ENCODE measurements at places on chromosomes 4 and X.

DNA sequence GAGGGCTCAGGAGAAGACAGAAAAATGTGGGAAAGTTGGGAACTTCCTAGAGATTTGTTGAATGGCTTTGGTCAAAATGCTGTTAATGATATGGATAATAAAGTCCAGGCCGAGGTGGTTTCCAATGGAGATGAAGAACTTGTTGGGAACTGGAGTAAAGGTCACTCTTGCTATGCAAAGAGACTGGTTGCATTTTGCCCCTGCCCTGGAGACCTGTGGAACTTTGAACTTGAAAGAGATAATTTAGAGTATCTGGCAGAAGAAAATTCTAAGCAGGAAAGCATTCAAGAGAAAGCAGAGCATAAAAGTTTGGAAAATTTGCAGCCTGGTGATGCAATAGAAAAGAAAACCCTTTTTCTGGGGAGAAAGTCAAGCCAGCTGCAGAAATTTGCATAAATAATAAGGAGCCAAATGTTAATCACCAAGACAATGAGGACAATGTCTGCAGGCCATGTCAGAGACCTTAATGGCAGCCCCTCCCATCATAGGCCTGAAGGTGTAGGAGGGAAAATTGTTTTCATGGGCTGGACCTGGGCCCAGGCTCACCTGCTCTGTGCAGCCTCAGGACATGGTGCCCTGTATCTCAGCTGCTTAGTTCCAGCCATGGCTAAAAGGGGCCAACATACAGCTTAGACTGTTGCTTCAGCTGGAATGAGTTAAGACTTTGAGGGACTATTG lies 203.8 kb downstream of the RELL1 start:
- DNase-seq, result no peak

DNA sequence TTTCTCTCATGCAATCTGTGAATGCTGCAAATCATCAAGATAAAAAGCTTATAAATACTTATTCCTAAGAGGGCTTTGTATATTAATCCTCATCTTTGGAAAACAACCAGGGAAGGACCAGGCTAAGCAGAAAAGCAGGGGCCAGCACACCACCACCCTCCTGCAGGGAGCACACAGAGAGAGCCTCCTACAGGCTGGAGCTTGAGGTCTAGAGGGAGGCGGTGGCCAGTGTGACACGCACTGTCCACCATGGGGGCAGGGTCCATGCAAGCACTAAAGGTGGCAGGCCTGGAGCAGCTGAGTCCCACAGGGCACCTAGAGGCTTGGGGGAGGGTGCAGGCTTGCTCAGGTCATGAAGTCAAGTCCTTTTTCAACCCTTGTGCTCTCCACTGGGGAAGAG lies 236.9 kb downstream of the TACR3 start:
- DNase-seq, result no peak

DNA sequence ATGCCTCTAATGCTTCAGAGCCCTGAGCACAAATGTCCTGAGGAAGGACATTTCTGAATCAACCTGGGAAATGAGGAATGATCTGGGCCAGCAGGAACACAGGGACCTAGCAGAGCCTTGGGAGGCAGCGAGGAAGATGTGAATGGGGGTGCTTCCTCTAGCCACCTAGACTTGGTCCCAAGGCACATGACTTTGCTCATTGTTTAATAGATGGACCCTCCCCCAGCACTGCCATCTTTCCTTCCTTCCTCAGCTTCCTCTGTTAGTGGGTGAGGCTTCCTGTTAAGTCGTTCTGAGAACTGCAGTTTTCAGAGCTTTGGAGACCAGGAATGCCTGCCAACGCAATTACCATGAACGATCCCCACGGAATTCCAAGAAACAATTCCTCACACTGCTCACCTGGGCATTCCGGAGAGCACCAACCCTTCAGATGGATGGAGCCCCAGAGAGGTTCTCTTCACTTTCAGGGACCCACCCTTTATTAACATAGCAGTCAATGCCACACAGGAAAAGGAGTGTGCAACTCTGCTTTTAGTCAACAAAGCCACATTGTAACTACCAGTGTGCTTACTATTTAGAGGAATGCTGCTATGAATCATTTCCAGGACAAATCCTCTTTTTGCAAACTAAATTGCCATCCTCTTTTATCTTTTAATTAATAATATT lies 48.5 kb upstream of the STIM2 start:
- no peak for DNase-seq

GRCh38 chrX:150849996-150850720 lies 48.3 kb downstream of the CD99L2 start:
- DNase-seq, result no peak

DNA sequence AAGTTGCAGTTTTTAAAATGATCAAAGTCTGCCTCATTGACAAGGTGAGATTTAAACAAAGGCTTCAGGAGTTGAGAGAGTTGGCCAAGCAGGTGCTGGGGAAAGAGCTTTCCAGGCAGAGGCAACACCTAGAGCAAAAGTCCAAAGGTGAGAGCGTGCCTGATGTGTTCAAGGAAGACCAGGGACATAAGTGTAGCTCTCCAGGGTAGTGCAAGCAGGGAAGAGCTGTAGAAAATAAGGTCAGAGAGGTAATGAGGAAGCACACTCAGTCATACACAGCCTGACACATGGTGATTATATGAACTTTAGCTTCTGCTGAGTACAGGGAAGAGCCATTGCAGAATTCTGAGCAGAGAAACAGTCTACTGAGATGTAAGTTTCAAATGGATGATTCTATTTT lies 265.0 kb upstream of the NWD2 start:
- DNase-seq, result no peak

- no peak for DNase-seq
Observed at GRCh38 chrX:103063191-103063845, 653 bp downstream of the BEX1 start.
